ENCODE measurements at places on chromosomes 11 and 22.

- no peak for DNase-seq
Observed at GRCh38 chr11:120441592-120441991, 70.0 kb upstream of the GRIK4 start.

DNA sequence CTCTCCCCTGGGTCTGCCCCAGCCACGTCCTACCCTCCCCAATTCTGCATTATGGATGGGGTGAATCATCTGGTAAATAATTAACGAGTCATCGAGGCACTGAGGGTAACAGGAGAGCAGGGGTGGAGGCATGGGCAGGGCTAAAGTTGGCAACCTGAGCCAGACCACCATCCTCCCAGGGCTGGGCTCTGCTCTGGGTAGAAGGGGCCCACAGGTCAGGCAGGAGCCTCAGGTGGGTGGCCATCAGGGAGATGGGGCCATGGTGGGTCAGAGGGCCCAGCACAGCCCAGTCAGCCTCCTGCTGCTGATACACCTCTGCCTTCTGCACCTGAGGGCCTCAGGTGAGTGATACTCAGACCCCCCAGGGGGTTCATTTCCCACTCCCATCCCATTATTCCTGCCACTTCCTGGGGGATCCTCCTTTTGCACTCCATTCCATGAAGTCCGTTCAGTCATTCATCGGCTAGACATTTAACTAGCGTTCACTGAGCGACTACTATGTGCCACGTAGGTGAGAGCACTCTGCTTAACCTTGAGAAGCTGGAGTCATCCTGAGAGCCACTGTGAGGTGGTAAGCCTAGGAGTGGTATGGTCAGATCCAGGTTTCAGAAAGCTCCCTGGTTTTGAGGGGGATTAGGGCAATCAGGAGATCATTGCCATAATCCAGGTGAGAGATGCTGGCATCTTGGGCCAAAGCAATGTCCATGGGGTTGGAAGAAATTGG lies at the start of gene VSIG10L2:
VSIG10L2 (plus strand) TSS at position 248 of the 724 bp plus-strand sequence; CDS start at position 260, 12 bp downstream.
- DNase-seq = no peak

GRCh38 chr11:117175781-117176180 lies 2.8 kb upstream of the SIDT2 start:
- DNase-seq = no peak

GRCh38 chr11:76239483-76240160 lies 33.3 kb upstream of the WNT11 start:
- DNase-seq = no peak

DNA sequence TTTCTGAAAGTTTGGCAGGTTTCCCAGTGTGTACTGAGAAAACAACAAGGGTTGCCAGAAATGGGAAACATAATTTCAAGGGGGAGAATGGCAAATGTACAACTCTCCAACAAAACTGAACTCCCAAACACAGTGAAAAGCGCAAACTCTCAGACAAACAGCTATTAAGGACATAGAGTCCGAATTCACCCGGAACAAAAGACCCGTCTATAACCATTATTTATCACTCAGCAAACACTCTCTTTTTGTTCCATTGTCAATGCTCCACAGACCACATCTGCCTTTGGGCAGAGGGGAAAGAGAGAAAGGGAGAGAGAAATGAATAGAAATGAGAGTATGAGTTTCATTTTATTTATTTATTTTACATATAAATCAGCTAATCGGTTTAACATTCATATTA lies 21.7 kb downstream of the KIRREL3 start:
- no peak for DNase-seq

- no peak for DNase-seq
Observed at GRCh38 chr22:49439373-49439772, 388.3 kb downstream of the BRD1 start.

- DNase-seq = no peak
Observed at GRCh38 chr11:45659818-45660160, 5.6 kb downstream of the CHST1 start.

GRCh38 chr11:36119300-36119699 lies 169.9 kb downstream of the COMMD9 start:
- DNase-seq = no peak

DNA sequence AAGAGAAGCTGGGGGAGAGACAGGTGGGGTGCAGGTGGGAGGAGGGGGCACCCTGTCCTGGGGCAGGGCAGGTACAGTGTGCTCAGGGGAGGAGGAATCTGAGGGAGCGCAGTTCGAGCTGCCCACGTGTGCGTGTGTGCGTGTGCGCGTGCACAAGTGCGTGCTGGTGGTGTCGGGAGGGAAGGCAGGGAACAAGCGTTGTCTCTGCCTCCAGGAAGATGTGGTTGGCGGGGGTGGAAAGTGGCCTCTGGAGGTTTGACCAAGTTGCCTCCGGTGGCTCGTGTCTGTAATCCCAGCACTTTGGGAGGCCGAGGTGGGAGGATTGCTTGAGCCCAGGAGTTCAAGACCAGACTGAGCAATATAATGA lies 49.9 kb upstream of the THY1 start:
- no peak for DNase-seq

DNA sequence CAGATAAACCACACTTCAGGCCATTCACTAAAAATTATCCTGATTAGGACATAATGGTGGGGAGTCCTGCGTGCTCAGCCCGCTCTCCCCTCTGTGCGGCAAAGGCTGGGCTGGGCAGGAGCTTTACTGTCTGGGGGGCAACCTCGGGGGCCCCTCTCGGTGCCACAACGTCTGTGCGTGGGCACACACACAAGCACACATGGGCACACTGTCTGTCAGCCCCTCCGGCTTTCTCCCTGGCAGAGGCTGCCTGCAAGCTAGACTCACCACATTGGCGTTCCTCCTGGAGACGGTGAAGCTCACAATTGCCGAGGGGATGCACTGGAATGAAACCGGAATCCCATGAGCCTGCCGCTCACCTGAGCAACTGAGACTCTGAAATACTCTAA lies 5.2 kb downstream of the MLC1 start:
- no peak for DNase-seq

- no peak for DNase-seq
Observed at GRCh38 chr22:18152519-18152918, 2.5 kb downstream of the USP18 start.

GRCh38 chr11:95192717-95193116 lies 38.3 kb downstream of the SESN3 start:
- no peak for DNase-seq

- DNase-seq = no peak
Observed at GRCh38 chr11:62602141-62603071, 741 bp upstream of the MTA2 start.

GRCh38 chr11:113896156-113896879 lies 8.3 kb upstream of the HTR3B start:
- no peak for DNase-seq

GRCh38 chr22:29604076-29604360 lies 585 bp downstream of the NF2 start:
- no peak for DNase-seq

GRCh38 chr22:50483977-50484853 lies 2.4 kb upstream of the MIOX start:
- DNase-seq = no peak

- no peak for DNase-seq
Observed at GRCh38 chr11:83054001-83054400, 17.7 kb downstream of the RAB30 start.

Data from HS-5 (cell line).